ENCODE measurements at places on chromosomes 3 and 15.

- no peak for DNase-seq
Observed at GRCh38 chr3:159886050-159886449, 102.6 kb upstream of the IL12A start.

GRCh38 chr15:74831813-74832495, 5.5 kb downstream of the CPLX3 start:
- DNase-seq: no peak

GRCh38 chr15:68261241-68261640, 16.3 kb upstream of the FEM1B start:
- no peak for DNase-seq

- no peak for DNase-seq
Observed at GRCh38 chr15:52112203-52112750, 298 bp downstream of the BCL2L10 start.
